ENCODE measurements at places on chromosomes 12 and 14. TPM values are rescaled to one million over a fixed set of nuclear protein-coding genes. Genes with fewer than 3 reads are reported as not detected.

GRCh38 chr12:26345471-26346003 is 150.2 kb downstream of the SSPN start:
- no peak for DNase-seq

DNA sequence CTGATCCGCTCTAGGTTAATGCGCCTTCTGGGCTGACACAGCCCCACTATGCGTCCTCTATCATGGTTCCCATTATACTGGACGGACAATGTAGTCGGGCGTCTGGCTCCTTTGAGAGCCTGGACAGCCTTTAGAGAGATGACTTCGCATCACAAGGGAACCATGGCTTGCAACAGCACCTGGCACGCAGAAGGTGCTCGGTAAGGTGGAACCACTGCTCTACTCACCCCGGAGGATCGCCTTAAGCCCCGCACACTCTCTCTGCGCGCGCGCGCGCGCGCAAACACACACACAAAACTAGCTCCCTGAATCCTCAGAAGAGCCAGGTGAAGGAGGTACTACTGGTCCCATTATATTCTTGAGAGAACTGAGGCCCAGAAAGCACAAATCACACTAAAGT is 7.1 kb downstream of the MAP3K12 start:
- no peak for DNase-seq

- DNase-seq = no peak
Observed at GRCh38 chr12:87491089-87491488, 538.1 kb downstream of the C12orf50 start.

DNA sequence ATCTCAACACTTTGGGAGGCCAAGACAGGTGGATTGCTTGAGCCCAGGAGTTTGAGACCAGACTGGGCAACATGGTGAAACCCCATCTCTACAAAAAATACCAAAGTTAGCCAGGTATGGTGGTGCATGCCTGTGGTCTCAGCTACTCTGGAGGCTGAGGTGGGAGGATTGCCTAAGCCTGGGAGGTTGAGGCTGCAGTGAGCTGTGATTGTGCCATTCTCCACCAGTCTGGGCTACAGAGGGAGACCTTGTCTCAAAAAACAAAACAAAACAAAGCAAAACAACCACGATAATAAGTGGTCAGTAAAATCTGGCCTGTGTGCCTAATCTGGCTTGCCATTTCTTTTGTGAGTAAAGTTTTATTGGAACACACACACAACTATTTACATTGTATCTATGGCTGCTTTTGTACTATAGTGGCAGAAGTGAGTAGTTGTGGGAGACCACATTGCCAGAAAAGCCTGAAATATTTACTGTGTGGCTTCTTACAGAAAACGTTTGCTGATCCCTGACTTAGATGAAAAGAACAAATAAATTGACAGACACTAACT is 19.4 kb upstream of the KLRG1 start:
- peak; percentile 9 for DNase-seq

DNA sequence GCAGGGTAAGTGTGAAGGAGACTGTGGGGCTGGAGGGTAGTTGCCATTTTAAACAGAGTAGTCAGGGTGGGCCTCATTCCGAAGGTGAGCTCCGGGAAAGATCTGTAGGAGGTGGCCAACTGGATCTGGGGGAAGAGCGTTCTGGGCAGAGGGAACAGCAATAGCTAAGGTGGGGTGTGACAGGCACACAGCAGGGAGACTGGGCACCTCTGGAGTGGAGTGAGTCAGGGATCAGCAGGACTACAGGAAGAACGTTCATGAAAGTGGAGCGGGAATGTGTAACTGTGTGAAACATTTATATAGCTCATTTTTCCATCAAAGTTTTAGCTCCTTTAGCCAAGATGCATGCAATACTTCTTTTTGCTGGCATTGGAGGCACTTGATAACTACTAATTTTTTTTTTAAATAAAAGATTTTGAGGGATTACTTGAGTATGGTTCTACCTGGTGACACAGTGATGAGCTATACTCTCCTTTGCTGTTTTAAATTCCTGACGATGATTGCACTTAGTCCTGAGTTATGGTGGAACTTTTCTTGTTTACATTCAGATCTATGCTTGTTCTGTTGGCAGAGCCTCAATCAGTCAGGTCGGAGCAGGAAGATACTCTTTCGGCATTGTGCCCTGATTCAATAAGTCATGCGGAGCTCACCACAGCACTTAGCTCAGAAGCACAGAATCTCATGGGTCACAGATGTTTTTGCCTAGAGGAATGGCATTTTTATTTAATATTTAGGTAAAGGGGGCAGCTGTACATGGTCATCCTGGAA is 106.4 kb downstream of the WIF1 start:
- no peak for DNase-seq

GRCh38 chr12:30613119-30613830 is 82.4 kb downstream of the IPO8 start:
- DNase-seq = peak; percentile 79

DNA sequence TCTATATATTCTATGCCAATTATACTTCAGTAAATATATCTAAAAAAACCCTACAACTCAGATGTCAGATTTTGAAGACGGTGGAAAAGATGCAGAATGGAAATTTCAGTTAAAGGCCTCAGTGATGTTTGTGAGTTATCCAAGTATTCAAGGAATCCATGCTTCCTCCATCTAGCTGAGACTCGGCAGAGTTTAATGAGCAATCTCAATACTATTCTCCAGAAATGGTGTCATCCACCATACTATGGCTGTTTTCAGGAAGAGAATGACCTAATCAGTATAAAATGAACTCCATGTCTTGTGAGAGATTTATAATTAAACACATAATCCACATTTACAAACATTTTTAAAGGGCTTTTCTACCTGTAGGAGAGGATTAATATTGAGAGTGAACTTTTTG is 66.0 kb downstream of the KLHL28 start:
- DNase-seq = no peak

DNA sequence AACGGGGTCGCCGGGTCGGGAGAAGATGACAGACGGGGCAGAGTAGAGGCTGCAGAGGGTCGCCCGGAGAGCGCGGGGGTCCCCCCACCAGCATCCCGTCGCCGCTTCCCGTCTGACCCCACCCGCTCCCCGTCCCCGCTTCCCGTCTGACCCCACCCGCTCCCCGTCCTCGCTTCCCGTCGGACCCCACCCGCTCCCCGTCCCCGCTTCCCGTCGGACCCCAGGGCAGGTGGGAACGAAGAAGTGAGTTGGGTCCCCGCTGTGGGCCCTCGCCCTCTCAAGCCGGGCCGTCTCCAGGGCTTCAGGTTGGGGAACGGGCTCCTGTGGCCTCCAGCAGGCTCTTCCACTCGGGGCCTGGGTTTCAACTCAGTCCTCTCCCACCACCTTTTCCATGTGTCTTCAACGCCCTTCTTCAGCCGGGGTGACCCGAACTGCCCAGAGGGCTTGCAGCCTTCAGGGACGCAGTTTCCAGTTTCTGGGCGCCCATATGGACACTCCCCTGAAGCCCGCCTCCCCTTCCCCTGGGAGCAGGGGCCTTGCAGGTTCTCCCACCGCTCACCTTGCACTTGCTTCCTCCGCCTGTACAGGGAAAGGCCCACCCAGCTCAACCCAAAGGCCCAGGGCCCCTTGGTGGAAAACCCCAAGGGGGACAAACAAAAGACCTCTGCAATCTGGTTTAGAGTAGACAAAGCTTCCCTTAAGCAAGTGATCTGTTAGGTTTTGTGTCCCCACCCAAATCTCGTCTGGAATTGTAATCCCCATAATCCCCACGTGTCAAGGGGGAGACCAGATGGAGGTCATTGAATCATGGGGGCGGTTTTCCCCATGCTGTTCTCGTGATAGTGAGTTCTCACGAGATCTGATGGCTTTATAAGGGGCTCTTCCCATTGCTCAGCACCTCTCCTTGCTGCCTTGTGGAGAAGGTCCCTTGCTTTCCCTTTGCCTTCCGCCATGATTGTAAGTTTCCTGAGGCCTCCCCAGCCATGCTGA is 66.5 kb downstream of the TNFAIP2 start:
- DNase-seq = no peak

DNA sequence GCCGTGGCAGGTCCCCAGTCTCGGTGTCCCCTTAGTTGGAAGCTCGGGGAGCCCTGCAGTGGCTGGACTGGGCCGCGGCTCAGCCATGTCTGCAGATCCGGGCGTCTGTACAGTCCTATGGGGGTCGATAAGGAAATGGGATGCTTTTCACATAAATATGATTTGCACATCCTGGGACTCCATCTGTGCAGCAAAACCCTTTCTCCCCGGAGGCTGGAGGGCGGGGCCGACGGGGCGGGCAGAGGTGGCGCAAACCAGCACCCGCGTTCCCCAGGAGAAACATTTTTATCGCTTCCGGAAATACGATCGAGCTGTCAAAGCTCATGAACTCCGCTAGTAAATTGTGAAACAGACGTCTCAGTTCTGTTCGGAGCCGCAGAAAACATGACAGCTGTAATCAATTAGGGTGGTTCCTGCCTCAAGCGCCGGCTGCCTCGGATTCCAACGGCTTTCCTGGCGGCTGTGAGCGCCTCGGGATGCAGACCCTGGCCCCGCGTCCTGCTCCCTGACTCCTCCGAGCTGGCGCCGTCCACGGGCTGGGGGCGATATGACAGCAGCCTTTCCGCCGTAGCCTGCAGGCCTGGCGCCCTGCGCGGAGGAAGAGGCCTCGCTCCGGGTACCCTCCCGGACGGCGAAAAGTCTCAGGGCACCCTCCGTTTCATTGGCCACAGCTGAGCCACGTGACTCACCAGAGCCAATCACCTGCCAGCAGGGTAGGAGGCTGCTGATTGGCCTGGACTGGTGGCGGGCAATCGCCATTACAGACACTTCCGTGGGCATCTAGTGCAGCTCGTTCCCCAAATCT is 23.0 kb downstream of the DIO3 start:
- no peak for DNase-seq

DNA sequence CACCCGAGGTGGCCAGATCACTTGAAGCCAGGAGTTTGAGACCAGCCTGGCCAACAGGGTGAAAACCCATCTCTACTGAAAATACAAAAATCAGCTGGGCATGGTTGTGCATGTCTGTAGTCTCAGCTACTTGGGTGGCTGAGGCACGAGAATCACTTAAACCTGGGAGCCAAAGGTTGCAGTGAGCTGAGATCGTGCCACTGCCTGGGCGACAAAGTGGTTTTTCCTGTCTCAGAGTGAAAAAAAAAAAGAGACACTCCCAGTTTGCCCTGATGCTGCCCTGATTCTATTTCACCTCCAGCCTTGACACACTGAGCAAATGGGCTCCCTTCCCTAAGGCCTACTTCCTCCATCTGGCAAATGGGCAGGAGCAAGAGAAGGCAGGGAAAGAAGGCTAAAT is 28.5 kb upstream of the PLEK2 start:
- DNase-seq = no peak

GRCh38 chr12:88202500-88202899 is 60.4 kb downstream of the TMTC3 start:
- no peak for DNase-seq

- DNase-seq = peak; percentile 25
Observed at GRCh38 chr12:26678697-26679660, 154.0 kb downstream of the ITPR2 start.

- DNase-seq = no peak
Observed at GRCh38 chr12:5797661-5798060, 147.4 kb downstream of the ANO2 start.

DNA sequence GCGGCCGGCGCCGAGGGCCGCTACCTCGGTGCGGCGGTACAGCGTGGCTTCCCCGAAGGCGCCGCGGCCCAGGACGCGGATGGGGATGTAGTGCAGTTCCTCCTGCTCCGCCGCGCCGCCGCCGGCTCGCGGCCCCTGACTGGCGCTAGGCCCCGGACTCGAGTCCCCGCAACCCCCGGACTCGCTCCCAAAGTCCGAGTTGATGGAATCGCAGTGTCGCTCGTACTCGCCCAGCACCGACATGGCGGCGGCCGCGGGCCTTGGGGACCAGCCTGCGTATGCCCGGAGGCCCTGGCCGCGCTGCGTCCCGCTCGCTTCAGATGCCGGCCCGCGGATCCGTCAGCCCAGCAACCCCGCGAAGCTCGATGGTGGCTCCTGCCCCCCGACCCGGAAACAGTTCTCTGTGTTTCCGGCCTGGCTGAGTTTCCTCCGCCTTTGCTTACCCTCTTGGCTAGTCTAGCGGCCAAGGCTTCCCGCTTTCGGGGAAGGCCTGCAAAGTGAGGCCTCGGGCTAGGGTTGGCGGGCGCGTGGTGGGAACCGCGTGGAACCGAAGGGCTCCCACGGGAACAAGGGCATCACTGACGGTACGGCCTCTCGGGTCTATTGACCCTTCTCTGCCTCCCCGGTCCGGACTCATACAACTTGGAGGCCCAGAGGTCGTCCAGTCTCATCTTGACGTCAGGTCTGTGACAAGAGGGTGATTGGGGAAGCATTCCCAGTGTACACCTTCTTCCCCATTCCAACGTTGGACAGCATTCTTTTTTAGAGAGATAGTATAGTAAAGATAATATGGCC is at the start of gene NEK9:
TSS of gene NEK9 (minus strand) at position 370 of the 795 bp plus-strand sequence. CDS start at position 243, 127 bp downstream.
- peak; percentile 75 for DNase-seq

DNA sequence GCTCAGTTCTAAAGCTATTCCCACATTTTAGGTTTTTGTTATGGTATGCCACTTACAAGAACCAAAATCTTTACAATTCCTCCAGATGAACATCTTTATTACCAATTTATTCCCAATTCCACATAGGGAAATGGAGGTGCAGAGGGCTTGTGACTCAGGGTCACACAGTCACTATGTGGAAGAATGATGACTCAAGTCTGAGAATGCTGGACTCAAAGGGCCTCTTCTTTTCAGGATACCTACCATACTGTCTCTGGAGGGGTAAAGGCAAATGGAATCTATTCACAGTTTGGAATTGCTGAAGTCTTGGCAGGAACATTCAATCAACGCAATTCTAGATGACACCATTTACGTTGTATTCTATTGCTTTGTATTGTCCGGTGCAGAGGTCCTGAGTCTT is 48.2 kb upstream of the MANSC4 start:
- DNase-seq = peak; percentile 58

Gene WDHD1
- total RNA-seq = 13.6 TPM

Gene BCL11B
- total RNA-seq = 0.21 TPM

Gene TAS2R10
- total RNA-seq = 0.13 TPM

Gene KRT80
- total RNA-seq = 0.11 TPM

Gene ZDHHC22
- total RNA-seq = 0.13 TPM

Gene FIGNL2
- 0.24 TPM for total RNA-seq

Gene DCP1B
- 12.1 TPM for total RNA-seq

Gene TMED10
- total RNA-seq = 955 TPM
